ENCODE measurements at places on chromosomes 16 and 17.

- no peak for DNase-seq
Measured at GRCh38 chr16:74019612-74020011, 277.0 kb upstream of the PSMD7 start.

GRCh38 chr17:30958187-30958586 lies 12.7 kb upstream of the RNF135 start:
- DNase-seq, result no peak

DNA sequence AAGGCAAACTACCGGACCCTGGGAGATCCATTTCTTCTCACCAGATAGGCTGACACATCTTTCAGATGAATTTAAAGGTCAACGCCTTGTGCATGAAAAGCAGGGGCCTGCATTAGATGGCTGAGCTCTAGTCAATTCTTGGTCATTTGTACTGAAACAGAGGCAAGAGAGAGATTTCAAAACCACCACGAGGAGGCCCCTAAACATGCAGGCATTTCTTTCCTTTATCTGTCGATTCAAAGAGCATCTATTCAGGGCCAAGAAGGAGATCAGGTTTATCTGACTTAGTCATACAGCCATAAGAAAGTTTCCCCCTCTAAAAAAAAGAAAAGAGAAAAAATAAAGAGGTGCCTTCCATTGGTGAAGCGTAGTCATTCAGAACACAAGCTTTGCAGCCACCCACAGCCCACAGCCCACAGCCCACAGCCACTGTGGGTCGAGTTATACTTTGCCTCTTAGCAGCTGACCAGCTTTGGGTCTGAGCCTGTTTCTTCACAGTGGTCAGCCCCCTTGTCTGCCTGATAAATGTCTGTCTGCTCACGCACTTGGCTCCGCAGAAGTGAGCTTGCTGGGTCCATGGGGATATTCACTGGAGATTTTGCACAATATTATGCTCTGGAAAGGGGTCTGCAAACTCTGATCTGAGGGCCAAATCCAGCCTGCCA lies 207.5 kb downstream of the CDH13 start:
- DNase-seq, result no peak

DNA sequence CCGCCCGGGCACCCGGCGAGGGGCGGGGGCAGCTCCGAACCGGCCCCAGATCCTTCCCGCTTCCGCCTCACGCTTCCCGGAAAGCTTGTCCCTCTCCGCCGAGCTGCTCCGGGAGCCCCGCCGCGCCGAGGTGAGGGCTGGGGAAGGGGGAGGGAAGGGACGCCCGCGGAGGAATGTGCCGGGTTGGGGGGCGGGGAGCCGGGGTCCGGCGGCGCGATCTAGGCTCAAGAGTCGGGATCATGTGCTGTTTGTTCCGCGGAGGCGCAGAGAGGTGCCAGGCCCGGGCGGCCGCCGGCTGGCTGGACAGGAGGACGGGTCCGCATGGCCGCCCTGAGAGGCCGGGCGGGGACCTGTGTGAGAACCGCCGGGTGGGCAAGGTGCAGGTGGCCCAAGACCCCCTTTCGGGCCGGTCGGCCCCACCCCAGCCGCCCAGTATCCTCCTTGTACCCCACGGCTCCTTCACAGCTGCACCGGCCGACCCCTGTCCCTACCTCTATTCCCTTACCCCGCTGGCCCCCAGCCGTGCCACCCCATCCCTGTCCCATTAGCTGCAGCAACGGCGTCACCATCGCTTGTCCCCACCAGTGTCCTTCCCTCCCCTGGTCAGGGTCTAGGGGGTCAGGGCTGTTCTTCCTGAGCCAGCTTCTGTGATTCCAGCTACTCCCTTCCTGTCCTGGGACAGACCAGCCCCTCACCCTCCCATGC lies 429 bp downstream of the KIF1C start:
- no peak for DNase-seq

- DNase-seq, result no peak
Measured at GRCh38 chr17:73773702-73774101, 129.5 kb upstream of the SDK2 start.

GRCh38 chr16:17633181-17633951 lies 162.6 kb upstream of the XYLT1 start:
- no peak for DNase-seq

- peak; percentile 92 for DNase-seq
Measured at GRCh38 chr16:4373909-4374742, 2.5 kb downstream of the VASN start.

DNA sequence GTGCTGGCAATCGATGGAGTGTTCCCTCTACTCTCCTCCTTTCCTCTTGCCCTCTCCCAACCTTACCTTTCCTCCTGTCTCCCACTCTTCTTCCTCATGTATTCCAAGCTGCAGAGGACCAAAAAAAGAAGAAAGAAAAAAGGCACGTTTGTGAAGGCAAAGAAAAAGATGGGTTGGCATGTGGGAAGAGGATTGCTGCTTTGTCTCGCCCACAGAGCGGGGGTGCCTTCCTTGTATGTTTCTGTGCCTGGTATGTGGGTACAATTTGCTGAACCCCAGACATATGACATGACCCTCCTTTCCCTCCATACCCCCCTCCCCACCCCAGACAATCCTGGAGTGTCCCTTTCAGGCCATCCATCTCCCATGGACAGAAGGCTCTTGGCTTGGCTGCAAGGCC lies 13.1 kb upstream of the CTCF start:
- DNase-seq, result no peak

DNA sequence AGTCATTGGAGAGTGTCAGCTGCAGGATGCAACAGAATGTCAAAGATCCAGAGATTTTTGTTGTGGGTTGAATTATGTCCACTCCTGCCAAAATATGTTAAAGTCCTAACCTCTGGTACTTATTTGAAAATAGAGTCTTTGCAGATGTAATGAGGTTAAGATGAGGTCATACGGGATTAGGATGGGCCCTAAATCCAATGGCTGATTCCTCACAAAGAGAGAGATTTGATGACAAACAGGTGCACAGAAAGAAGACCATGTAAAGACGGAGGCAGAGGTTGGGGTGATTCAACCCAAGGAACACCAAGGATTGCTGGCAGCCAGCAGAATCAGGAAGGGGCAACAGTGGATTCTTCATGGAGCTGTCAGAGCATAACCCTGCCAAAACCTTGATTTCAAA lies 34.5 kb upstream of the USP22 start:
- DNase-seq, result no peak

GRCh38 chr16:11224096-11224893 lies 31.7 kb downstream of the SOCS1 start:
- no peak for DNase-seq

GRCh38 chr17:2689411-2690164 lies 22.0 kb downstream of the CLUH start:
- no peak for DNase-seq

- DNase-seq, result no peak
Measured at GRCh38 chr17:38601539-38602351, 4.0 kb downstream of the SRCIN1 start.

DNA sequence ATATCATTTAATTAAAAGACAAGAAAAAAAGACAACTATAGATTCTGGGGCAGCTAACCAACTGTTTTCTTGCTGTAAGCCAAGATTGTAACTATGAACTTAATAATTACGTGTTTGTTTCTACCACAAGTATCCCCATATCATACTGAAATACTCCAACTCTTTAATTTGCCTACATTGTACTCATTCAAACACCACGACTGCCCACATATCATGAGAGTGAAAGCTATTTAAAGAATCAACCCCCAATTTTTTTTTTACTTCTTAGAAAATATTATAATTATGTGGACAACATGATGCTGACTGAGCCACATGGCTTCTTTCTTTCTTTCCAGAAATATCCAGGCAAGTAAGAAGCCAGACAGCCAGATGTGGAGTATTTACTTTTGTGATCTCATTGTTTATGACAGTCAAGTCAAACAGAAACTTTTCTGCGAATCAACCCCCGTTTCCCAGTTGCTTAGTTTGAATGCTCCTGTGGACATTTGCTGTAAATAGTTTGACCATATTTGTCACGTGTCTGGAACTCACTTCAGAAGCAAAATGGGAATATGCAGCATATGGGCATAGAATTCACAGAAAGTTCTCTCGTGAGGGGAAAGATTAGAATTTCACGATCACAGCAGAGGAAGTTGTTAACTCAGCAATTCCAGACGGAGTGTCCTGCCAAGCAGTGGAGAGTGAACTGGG lies 126.8 kb upstream of the PSMD7 start:
- peak; percentile 29 for DNase-seq

DNA sequence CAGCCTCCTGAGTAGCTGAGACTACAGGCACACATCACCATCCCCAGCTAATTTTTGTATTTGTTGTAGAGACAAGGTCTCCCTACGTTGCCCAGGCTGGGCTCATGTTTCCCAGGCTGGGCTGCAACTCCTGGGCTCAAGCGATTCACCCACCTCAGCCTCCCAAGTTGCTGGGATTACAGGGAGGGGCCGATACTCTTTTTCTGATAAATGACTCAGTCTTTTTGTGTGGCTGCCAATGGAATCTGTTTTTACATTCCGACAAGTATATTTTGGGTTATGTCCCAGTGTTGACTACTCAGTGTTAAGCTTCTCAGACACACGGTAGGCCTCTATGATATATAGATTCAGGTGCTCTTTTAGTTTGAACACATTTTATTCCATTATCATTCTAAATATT lies 58.1 kb downstream of the SLFN11 start:
- DNase-seq, result peak; percentile 89

- no peak for DNase-seq
Measured at GRCh38 chr17:76912421-76913164, 44.4 kb downstream of the MGAT5B start.

- peak; percentile 97 for DNase-seq
Measured at GRCh38 chr17:1714980-1715802, 5.0 kb upstream of the TLCD2 start.

- DNase-seq, result peak; percentile 81
Measured at GRCh38 chr16:19907161-19907992, 22.7 kb upstream of the GPRC5B start.

DNA sequence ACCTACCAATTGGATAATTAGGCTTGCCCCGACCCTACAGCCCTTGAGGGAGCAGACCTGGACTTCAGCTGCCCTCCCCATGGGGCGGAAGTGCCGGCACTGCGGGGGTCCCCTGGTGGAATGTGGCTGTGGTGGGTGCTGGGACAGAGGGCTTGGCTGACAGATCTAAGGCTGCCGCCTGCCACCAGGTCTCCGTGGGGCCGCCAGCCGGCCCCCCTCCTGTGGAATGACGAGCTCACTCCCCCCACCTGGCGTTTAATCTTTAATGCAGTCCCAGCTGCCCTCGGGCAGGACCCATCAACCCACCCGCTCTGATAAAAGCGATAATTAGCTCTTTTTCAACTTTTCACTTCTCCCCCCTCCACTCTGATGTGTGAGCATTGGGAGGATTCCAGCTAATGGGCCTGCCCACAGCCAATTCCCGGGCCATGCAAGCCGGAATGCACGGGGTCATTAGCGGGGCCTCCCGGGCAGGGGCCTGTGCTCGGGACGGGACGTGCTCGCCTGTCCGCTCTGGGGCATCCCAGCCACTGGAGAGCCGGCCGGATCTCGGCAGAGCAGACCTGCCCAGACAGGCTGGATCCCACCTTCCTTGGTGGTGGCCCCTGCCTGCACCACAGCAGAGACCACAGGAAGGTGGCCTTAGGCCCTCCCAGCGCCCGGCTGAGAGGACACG lies 28.3 kb upstream of the GOSR2 start:
- no peak for DNase-seq

DNA sequence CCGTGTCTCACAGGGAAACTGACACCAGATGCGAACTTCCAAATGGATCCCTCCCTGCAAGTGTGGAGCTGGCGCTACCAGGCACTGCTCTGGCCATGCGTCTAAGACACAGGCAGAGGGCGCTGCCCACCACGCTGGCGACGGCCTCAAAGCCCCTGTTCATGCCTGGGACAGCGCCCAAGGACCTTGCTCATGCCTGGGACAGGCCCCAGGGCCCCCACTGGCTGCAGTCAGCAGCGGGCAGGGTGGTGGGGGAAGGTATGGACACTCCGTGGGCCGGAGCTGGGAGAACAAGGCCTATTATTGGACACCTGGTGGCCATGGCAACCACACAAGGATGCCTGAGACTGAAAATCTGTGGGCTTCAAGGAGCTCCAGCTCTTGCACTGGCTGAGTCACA lies 8.8 kb downstream of the ZG16B start:
- peak; percentile 84 for DNase-seq

DNA sequence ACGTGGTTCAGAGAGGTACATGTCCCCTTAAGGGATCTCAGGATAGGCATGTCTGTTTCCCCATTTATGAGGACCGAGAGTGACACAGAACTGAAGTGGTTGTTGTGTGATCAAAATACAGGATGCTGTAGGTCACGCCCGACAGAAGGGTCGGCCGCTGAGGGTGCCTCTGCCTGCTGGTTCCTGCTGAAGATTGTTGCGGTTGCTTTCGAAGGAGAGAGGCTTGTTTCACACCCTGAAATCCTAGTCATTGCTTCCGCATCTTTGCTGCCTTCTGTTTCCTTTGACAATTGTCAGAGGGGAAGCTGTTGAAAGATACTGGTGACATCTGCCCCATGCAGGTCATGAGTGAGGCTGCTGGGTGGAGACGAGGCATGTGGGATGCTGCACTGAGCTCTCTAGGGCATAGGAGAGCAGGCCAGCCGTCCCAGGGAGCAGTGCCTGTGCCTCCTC lies 3.8 kb upstream of the NAT9 start:
- no peak for DNase-seq

GRCh38 chr16:73543970-73544599 lies 496.2 kb upstream of the ZFHX3 start:
- no peak for DNase-seq
